ENCODE measurements at places on chromosomes 13 and 19.
A peak's percentile ranks its signal among the peaks of the same experiment; 100 is the strongest.

GRCh38 chr19:10805758-10806247, 30.2 kb downstream of the TMED1 start:
- no peak for DNase-seq

GRCh38 chr19:40507892-40508291, 41.1 kb downstream of the SPTBN4 start:
- DNase-seq = no peak

DNA sequence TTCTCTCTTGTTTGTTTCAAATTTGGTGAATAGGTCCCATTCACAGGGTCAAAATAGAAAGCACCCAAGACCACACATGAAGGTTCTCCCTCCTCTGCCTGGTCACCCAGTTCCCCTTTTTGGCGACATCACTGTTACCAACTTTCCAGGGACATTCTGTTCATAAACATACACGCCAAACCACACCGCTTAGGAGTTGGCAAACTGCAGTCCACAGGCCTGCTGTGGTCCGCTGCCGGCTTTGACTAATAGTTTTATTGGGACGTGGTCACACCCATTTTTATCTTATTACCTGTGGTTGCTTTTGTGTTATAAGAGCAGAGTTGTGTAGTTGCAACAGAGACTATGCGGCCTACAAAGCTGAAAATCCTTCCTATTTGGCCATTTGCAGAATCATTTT, 24.2 kb downstream of the UHRF1 start:
- DNase-seq = peak; percentile 49

GRCh38 chr13:49584771-49585182, 581 bp downstream of the RCBTB1 start:
- peak; percentile 56 for DNase-seq

- DNase-seq = no peak
Observed at GRCh38 chr13:111510502-111511218, 190.2 kb downstream of the TEX29 start.

- DNase-seq = no peak
Observed at GRCh38 chr13:101590479-101590878, 138.0 kb downstream of the ITGBL1 start.

DNA sequence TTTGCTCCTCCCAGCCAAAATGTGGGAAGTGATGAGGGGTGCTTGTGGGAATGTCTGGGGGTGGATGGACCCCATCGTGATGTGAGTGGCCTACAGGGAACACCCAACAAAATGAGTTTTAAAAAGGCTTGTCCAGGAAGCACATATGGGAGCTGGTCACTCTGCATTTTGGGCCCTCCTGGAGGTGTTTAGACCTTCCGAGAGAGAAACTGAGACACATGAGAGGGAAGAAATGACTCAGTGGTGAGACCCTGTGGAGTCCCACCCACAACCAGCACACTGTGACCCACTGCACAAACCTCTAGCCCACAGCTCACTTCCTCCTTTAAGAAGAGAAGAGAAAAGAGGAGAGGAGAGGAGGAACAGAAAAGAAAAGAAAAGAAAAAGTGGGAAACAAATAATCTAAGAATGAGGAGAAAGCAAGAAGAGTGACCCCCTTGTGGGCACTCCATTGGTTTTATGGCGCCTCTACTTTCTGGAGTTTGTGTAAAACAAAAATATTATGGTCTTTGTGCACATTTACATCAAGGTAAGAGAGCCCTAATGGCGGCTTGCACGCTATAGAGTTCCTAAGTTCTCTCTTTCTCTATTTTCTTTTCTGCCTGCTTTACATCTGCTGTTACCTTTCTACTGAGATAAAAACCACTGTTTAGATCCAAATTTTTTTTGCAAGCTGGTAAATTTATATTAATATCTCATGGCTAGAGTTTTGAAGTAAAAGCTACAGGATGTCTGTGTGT, 13.3 kb upstream of the LILRB1 start:
- DNase-seq = no peak

- no peak for DNase-seq
Observed at GRCh38 chr13:98853771-98854221, 101.3 kb upstream of the SLC15A1 start.

DNA sequence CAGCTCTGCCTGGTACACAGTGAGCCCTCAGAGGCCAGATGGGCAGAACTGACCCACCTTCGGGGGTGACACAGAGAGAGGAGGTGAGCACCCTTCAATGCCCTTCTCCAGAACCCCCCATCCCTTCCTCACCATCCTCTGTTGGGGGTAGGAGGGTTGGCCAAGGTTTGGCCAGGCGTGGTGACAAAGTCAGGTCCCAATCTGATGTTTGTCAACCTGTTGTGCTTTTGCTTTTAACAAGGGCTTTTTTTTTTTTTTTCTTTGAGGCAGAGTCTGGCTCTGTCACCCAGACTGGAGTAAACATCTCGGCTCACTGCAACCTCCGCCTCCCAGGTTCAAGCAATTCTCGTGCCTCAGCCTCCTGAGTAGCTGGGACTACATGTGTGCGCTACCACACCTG, 7.3 kb downstream of the PTGIR start:
- no peak for DNase-seq

DNA sequence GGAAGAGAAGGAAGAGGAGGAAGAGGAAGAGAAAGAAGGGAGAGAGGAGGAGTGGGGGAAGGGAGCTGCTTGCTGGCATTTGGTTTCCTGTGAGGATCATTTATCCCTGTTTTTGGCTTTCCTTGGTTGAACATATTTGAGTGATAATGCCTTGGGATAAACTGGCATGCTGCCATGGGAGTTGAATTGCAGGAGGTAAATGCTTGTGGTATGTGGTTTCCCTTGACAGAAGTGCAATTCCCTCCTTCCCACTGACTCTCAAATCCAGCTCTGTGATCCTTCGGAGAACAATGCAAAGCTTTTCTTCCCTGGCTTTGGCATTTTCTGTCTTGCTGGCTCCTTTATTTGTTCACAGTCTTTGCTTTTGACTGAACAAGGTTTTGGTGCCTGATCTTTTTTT, 27.2 kb upstream of the CBY2 start:
- DNase-seq = peak; percentile 83

DNA sequence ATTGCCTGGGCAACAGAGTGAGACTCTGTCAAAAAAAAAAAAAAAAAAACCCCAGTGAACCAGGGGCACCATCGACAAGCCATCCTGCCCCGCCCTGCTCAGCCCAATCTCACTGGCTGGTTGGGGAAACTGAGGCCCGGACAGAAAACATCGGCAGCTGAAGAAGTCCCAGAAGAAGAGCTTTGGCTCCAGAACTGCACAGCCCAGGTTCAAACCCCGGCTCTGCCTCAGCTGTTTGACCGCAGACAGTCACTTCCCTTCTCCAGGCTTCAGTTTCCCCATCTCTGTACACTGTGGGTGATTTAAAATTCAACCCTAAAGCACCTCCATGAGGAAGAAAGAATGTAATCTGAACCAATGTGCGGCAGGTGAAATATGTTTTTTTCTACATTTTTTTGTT, 9.4 kb upstream of the SEMA6B start:
- no peak for DNase-seq

- no peak for DNase-seq
Observed at GRCh38 chr19:3983936-3984583, 1.2 kb downstream of the EEF2 start.

GRCh38 chr13:46551410-46552302, 1.3 kb upstream of the LRCH1 start:
- peak; percentile 86 for DNase-seq

GRCh38 chr19:51043497-51043896, 8.7 kb upstream of the KLK12 start:
- no peak for DNase-seq

- DNase-seq = no peak
Observed at GRCh38 chr13:36353001-36353400, 6.8 kb upstream of the SPART start.

GRCh38 chr13:110347535-110348308, 40.6 kb downstream of the COL4A2 start:
- peak; percentile 81 for DNase-seq

DNA sequence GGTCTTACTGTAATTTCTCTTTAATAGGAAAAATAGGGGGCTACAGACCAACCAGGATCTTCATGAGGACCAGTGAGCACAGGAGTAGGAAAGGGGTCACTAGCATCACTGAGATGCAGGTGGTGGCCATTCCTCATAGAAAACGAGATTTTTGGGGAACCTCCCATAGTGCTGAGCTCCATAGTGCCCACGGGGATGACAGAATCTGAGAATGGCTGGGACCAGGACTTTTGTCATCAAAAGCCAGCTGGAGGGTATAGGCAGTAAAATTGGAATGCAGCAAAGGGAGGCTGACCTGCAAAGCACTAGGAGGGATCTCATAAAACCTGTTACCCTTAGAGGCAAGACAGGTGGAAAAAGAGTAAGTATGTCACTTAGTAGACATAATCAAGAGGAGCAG, 28.4 kb upstream of the CEACAM21 start:
- DNase-seq = no peak

GRCh38 chr19:39406656-39407409, at the start of gene ZFP36:
Gene ZFP36 (plus strand): TSS chr19:39406847. CDS start chr19:39406905, 58 bp downstream.
- DNase-seq = peak; percentile 93

- DNase-seq = no peak
Observed at GRCh38 chr19:45467115-45467455, 711 bp upstream of the FOSB start.

- no peak for DNase-seq
Observed at GRCh38 chr19:41882568-41883462, at the start of gene ARHGEF1. Gene ARHGEF1 (plus strand): TSS chr19:41883184. CDS start chr19:41888083, 4,899 bp downstream.

GRCh38 chr13:66137384-66137783, 1092.8 kb downstream of the PCDH9 start:
- DNase-seq = no peak
